ELF-1 (cell line): ENCODE measurements at places on chromosomes 16 and 17.
A peak's percentile ranks its signal among the peaks of the same experiment; 100 is the strongest.

GRCh38 chr17:19372439-19372838 lies 5.9 kb upstream of the MAPK7 start:
- no peak for DNase-seq

GRCh38 chr16:84314814-84315213 lies 20.1 kb downstream of the WFDC1 start:
- DNase-seq = no peak

- DNase-seq = no peak
These were observed 142.8 kb downstream of the AXIN2 start for GRCh38 chr17:65418622-65419021.

- DNase-seq = no peak
These were observed 71.2 kb upstream of the CDYL2 start for GRCh38 chr16:80875616-80876015.

- DNase-seq = no peak
These were observed 31.0 kb downstream of the CPNE2 start for GRCh38 chr16:57123216-57123973.

DNA sequence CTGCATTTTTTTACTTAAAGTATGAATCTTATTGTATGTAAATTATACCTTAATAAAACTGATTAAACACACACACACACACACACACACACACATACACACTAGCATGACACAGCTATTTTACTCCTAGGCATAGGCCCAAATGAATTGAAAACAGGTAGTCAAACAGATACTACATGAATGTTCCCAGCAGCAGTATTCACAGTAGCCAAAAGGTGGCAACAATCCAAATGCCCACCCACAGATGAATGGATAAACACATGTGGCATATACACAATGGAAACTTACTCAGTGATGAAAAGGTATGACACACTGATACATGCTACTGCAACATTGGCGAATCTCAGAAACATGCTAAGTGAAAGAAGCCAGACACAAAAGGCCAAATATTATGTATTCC lies 223.5 kb downstream of the CYB561 start:
- no peak for DNase-seq

- DNase-seq = no peak
These were observed 520.8 kb downstream of the GRIN2A start for GRCh38 chr16:9661336-9662017.

GRCh38 chr17:57286399-57287105 lies 30.2 kb downstream of the MSI2 start:
- peak; percentile 27 for DNase-seq

- peak; percentile 63 for DNase-seq
These were observed 22.5 kb upstream of the MEAK7 start for GRCh38 chr16:84526794-84527531.

DNA sequence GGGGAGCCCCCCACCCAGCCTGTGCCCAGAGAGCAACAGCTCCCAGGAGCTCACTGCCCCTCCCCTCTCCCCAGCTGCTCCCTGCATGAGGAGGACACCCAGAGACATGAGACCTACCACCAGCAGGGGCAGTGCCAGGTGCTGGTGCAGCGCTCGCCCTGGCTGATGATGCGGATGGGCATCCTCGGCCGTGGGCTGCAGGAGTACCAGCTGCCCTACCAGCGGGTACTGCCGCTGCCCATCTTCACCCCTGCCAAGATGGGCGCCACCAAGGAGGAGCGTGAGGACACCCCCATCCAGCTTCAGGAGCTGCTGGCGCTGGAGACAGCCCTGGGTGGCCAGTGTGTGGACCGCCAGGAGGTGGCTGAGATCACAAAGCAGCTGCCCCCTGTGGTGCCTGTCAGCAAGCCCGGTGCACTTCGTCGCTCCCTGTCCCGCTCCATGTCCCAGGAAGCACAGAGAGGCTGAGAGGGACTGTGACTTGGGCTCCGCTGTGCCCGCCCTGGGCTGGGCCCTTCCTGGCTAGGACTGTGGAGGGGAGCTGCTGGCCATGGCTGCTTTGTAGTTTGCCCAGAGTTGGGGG lies 584 bp downstream of the TCAP start:
- no peak for DNase-seq

DNA sequence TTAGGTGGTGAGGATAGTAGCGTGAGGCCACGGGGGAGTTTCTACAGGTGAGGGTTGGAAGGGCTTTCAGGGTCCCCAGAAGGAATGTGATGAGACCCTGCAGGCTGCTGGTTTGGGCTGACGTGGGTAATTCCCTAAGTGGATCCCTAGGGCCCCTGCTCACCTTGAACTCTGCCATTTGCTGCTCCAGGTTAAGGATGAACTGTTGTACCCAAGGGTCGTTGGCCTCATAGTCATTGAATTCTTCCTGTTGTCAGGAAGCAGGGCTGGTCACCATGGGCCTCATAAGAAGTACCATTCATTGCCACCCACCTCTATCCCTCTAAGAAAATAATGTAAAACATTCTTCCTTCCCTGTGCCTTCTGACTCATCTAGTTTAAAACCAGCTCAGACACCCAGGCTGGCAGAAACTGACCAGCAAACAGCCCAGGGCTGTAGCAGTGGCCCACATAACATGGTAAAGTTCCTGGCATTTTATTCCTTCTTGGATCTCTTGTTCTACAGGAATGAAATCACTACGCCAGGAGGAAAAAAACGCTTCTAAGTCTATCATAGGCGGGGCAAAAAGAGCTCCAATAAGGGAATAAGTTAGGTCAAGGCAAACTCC lies 27.6 kb downstream of the FCSK start:
- no peak for DNase-seq

- no peak for DNase-seq
These were observed 132.3 kb upstream of the IRX3 start for GRCh38 chr16:54418903-54419302.

DNA sequence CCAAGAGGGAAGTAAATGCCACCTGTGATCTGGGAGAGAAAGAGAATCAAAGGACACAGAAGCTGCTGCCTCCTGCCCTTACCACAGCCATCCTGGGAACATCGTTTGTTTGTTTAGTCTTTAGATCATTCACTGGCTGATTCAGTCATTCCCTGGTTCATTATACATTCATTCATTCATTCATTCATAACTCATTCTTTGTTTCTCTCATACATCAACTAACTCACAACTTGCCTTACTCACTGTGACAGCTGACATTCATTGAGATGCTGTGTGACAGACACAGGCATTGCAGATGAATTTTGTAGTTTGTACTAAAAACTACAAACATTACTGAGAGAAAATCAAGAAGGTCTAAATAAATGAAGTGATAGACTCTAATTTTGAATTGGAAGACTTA lies 291.0 kb upstream of the TNRC6C start:
- DNase-seq = no peak
